ENCODE measurements at places on chromosomes 4 and X.
A peak's percentile ranks its signal among the peaks of the same experiment; 100 is the strongest.

GRCh38 chr4:41514766-41515481 is 23.0 kb upstream of the LIMCH1 start:
- DNase-seq = no peak

DNA sequence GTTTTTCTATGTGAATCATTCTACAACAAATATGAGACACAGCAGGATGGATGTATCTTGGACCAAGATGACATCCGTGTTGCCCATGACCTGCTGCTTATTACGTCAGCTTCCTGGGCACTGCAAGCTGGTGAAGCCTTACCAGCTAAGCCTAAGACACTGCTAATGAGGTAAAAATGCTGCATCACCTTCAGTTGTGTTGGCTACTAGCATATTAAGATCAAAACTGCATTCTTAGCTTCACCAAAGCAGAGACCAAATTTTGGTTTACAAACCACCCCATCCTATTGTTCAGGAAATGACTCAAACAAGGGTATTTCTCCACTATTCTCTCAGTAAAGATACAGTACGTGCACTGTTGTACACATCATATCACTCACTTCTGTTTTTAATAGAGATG is 50.3 kb downstream of the MAML3 start:
- DNase-seq = peak; percentile 5

GRCh38 chrX:33307911-33308354 is 96.6 kb upstream of the DMD start:
- no peak for DNase-seq

DNA sequence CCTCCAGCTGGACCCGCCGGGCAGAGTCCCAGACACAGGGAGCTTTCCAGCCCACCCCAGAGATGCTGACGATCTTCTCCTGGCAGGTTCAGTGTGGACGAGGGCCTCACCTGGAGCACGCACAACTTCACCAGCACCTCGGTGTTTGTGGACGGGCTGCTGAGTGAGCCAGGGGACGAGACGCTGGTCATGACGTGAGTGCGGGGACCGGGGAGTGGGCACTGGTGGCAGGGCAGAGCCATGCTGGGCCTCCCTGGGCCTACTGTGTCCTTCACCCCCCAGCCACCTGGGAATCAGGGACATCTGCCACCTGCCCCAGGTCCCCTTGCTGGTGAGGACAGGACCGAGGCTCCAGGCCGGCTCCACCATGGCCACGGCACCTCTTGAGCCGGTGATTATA is 235.6 kb downstream of the AFAP1 start:
- DNase-seq = no peak

GRCh38 chrX:136752346-136752745 is 28.4 kb downstream of the ARHGEF6 start:
- DNase-seq = no peak

DNA sequence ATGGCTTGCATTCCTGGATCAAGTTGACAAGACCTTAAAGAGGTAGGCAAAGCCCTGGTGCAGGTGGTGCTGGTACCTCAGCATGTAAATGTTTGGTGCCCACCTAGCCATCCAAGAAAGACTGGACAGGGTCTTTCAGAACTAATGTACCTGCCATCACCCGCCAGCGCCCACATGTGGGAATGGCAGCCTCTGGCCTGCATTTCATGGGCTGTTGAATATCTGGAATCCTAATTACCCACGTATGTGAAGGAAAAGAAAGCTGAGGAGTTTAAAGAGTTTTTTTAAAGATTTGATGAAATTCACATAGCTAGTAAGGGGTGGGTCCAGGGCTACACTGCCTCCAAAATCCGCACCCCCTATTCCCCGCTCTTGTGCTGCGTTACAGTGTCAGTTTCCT is 8.6 kb upstream of the CCDC149 start:
- DNase-seq = no peak

GRCh38 chr4:40446839-40447238 is 111.7 kb downstream of the CHRNA9 start:
- DNase-seq = no peak

DNA sequence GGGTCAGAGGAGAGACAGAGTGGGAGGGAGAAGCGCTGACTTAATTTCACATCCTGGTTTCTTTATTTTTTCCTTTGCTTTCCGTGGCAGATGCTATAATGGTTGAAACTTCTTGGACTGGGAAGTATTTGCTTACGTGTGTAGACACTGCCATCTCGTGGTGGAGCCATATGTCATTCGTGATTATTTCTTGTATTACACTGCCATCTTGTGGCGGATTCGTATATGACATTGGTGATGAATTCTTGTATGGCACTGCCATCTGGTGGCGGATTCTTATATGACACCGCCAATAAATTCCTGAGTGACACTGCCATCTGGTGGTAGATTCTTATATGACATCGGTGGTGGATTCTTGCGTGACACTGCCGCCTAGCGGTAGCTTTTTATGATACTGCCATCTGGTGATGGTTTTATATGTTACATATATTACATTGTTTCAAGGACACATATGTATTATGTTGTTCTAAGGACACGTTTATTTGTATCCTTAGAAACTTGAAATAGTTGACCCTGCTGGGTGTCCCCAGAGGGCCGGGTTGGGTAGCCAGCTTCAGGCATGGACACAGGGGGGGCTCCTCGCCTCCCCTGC is 37.3 kb upstream of the CLCN4 start:
- DNase-seq = peak; percentile 80

- no peak for DNase-seq
Measured at GRCh38 chr4:166896254-166896653, 338.0 kb downstream of the SPOCK3 start.

GRCh38 chr4:109433205-109434006 is at the start of gene SEC24B:
SEC24B (plus strand) TSS chr4:109433815; CDS start chr4:109433870, 55 bp downstream.
- peak; percentile 66 for DNase-seq

DNA sequence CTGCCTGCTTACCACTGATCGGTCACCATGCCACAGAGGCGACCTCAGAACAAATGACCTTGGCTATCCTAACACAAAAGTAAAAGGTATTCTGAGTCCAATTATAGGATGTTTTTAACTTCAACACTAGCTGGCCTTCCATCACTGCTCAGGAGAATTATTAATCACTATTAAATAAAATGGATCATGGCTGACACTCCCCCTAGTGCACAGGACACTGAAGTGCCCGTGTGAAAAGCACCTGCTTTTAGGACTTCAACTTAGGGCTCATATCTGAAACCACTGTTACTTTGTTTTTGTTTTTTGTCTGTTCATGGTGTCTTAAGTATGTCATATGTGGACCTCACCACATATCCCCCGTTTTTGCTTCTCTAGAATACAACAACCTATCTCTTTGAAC is 33.9 kb downstream of the STX18 start:
- no peak for DNase-seq

DNA sequence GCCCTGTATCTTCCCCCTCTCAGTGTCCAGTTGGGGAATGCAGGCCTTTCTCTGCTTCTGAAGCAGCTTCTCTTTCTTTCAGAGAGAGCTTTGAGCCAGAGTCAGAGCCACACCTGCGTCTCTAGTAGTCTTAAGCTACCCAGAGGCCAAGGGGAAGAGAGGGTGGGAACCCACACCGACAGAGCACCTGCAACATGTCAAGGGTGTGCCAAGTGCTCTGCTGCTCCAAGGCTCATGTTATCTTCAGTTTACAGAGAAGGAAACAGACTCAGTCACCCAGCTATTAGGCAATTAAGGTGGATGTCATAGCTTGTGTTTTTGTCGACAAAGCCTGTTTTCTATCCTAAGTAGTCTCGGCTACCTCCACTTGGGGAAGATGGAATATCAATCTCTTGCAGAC is 22.7 kb upstream of the RNF212 start:
- DNase-seq = no peak

DNA sequence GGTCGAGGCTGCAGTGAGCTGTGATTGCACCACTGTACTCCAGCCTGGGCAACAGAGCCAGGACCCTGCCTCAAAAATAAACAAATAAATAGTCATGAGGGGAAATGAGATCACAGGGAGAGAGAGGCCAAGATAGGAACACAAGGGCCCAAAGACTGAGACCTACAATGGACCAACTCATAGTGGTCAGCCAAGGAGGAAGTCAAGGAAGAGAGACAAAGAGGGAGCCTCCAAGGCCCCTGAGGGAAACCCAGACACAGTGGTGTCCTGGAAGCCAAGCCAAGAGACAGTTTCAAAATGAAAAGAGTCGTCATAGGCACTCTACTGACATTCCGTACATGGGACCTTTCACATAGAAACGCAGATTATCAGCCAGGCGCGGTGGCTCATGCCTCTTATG is 153.3 kb downstream of the BCOR start:
- no peak for DNase-seq

- DNase-seq = no peak
Measured at GRCh38 chrX:138930583-138930945, 219.0 kb upstream of the FGF13 start.

GRCh38 chrX:33204889-33205288 is 6.5 kb downstream of the DMD start:
- no peak for DNase-seq

GRCh38 chr4:304969-305680 is at the start of gene ZNF732:
ZNF732 (minus strand) TSS chr4:305474; CDS start chr4:305310, 164 bp downstream.
- peak; percentile 9 for DNase-seq

- no peak for DNase-seq
Measured at GRCh38 chr4:3523146-3523627, 9.0 kb downstream of the LRPAP1 start.

DNA sequence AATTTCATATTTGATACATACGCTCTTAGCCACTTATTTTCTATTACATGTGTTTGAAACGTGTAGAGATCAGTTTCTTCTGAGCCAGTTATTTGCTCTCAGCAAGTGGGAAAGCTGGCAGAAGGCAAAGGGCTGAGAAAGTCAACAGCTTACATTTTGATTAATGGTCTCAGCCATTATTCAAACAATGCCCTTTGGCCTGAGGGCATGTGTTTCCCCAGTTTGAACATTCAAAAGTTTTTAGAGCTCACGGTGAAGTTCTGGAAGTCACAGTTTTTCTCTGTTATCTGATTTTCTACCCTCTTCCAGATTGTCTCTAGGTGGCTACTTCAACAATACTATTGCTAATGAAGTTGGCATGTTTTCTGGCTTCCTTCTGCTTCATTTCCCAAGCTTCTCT is 591.8 kb upstream of the CPEB2 start:
- DNase-seq = peak; percentile 47
